Stimulated activated CD4-positive, alpha-beta T cell treated with anti-CD3 and anti-CD28 coated beads, Interleukin-2, amount 100 ng/mL, for 24 hours (primary cell): ENCODE measurements at places on chromosomes 3 and 15.

DNA sequence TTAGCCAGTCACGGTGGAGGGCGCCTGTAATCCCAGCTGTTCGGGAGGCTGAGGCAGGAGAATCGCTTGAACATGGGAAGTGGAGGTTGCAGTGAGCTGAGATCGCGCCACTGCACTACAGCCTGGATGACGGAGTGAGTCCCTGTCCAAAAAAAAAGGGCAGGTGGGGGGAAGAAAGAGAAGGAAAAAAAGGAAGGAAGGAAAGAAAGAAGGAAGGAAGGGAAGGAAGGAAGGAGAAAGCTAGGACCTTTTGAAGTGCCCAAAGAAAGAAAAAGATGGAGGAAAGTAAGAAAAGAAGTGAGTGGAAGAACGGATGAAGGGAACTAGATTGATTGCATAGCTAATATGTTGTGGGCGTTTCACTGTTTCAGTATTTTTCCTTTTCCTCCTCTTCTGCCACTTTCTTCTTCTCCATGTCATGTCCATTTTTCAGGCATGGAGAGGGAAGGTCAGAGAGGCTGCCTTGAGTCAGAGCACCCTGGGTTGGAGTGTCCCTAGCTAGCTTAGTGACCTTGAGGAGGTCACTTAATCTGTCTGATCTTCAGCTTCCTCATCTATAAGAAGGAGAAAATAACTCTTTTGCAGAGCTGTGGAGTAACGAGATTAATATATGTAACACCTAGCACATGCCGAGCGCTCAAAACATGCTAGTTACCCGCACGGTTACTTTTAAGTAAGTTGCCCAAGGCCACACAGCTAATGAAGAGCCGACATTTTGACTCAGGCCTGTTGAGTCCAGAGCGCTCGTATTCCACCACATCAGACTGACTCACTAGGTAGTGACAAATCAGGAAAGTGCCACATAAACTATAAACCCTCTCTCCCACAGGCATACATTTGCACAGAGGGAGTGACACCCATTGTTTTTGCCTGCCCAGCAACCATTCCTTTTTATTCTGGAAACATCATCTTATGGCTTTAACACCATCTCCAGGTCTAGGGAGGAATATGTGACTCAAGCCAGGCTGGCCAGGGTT, 42.2 kb downstream of the BHLHE40 start:
- DNase-seq: no peak

DNA sequence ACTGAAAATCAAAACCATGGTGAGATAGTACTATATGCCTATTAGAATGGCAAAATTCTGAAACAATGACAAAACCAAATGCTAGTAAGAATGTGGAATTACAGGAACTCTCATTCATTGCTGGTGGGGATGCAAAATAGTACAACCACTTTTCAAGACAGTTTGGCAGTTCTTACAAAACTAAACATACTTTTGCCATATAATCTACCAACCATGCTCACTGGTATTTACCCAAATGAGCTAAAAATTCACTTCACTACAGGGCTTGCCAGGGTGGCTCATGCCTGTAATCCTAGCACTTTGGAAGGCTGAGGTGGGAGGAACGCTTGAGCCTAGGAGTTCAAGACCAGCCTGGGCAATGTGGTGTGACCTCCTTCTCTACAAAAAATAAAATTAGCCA, 40.0 kb downstream of the MYO9A start:
- no peak for DNase-seq

- no peak for DNase-seq
Observed at GRCh38 chr15:77071305-77072223, 655 bp upstream of the TSPAN3 start.

GRCh38 chr15:68511073-68511991, 67.5 kb upstream of the CORO2B start:
- DNase-seq: no peak

DNA sequence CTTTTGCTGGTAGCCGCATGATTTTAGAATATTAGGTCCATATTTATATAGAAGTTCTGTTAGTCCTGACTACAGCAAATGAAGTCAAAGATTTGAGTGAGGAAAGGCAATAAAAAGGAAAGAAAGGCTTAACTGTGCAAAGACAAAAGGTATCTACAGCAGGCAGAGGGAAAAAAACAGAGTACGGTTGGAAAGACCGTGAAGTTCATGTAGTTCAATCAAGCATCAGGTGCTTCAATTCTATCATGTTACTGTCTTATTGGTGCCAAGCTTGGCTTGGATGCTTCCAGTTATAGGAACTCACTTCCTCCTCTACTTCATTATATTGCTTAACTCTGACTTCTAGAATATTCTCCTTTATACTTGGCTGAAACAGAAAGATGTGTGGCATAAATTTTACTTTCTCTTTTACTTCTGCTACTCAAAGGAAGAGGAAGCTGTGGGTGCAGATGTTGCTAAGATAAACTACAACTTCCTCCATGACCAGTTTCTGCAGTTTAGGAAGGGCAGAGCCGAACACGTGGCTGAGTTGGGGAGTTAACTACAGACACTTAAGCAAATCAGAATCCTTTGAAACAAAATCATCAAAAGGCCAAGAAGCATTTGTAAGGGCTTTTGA, 72.6 kb upstream of the ZBED2 start:
- DNase-seq: peak; percentile 55

- DNase-seq: no peak
Observed at GRCh38 chr3:23096041-23096440, 107.1 kb upstream of the UBE2E2 start.

DNA sequence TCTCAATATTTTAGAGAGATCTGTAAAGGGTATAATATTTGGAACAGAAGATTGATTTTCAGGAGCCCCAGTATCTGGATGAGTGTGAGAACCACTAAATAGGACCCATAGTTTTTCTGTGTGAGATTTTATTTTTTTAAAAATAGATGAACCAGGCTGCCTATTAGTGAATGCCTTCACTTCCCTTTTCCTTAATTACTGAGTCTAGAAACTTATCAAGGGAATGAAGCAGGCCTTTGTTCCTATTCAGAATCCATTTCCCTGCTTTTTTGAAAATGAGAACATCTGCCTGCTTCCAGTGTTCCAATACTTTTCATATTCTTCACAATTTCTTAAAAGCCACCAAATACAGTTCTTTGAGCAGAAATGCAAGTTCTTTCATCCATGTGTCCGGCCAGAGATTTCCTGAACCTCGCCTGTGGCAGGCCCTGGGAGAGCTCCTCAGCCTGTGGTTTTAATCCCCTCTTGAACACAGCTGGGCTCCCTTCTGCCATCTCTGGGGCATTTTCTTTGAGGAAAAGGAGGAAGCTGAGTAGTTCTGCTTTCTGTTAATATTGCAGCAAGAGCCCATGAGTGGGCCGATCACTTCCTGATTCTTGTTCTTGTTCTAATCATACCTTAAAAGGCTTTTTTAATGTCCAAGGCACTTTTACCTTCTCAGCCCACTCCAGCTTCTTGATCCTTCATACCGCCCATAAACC, 4.7 kb downstream of the EHD4 start:
- no peak for DNase-seq

GRCh38 chr3:104323226-104323625, 1043.5 kb upstream of the ALCAM start:
- DNase-seq: no peak

GRCh38 chr3:177777699-177778098, 580.4 kb upstream of the TBL1XR1 start:
- peak; percentile 52 for DNase-seq

GRCh38 chr3:168828943-168829342, 733.2 kb upstream of the GOLIM4 start:
- no peak for DNase-seq

- no peak for DNase-seq
Observed at GRCh38 chr15:70778258-70779076, 15.1 kb upstream of the UACA start.

DNA sequence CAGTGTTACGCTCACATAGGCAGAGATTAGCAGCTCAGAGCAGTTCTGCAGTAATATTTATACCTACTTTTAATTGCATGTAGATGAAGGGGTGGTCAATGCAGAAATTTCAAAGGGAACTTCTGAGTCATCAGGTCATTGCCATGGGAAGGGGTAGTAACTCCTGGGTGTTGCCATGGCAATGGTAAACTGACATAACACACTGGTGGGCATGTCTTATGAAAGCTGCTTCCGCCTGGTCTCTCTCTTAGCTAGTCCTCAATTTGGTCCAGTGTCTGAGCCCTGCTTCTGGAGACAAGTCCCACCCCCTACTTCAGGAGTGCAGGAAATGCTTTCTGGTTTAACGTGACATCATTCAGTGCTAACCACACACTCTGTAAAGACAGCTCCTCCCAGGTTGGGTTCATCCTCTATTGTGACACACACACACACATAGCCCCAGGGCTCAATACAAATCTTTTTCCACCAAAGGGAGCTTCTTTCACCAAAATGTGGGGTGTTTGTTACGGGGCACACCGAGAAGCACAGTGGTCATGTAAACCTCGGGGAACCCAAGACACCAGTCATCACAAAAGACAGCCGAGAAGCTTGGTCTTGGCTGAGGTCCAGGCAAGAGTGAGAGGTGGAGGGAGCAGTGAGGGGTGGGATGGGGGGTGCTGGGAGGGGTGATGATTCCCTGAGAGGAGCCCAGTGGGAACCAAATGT, 74.5 kb downstream of the TLE3 start:
- peak; percentile 14 for DNase-seq

DNA sequence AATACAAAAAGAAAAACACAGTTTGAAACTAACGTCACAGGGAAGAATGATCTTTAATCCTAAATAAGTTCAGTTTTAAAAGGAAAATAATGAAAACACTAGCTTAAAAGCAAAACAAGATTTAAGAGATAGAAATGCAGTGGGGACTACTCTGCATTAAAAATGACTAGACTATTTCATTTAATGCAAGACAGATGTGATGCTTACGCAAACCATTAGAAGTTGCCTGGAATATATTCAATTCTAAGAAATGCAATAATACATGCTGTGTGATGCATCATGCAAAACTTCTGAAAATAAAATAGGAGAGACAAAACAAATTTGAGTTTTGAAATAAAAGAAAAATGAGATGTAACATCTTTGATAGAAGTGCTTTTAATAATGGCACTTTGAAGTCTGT, 97.6 kb upstream of the STRIT1 start:
- no peak for DNase-seq

GRCh38 chr3:42729404-42730145, 27.0 kb upstream of the HHATL start:
- DNase-seq: no peak

DNA sequence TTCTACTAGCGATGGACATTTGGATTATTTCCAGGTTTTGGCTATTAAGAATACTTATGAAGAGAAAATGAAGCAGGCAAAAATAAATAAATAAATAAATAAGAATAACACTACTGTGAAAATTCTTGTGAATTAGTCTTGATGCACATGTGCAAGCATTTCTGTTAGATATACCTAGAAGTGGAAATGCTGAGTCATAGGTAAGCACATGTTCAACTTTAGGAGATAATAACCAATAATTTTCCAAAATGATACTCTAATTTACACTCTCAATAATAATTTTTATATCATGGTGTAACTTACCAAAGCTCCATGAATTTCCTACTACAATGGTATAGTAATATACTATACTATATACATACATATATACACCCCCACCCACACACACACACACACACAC, 23.4 kb downstream of the EMC4 start:
- DNase-seq: no peak

DNA sequence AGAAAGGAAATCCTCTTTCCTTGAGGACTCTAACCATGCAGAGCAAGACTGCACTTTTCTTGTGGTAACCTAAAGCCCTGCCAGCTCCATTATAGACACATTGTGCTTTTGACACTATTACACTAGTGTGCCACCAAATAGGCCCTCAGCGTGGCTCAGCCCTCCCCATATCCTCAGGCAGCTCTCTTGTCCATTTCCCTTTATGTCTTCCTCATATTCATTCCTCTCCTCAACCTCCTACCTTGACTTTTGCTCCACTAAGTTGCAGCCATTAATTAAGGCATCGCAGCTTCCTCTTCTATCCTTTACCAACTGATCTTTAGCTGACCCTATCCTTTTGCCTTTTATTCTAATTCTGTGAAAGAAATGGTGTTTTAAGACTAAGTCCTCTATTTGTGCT, 3.7 kb downstream of the ATG7 start:
- no peak for DNase-seq
